ENCODE measurements at places on chromosomes 4 and X.

DNA sequence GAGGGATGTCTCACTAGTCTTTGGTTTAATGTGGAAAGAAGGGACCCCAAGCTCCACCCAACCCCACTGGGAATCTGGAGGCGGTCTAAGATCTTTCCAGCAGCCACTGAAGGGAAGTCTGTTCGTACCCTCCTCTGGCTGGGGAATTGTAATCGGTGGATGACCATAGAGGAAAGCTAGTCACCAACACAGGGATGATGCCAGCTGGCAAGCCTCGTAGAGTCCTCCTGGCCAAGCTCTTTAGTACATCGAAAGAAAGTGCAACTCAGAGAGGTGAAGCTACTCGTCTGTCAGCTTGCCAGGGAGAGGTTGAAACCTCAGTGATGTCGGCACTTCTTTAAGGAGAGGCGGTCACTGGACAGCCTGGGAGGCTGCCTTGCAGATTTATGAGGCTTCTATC, 58.7 kb downstream of the MAMLD1 start:
- DNase-seq: no peak

DNA sequence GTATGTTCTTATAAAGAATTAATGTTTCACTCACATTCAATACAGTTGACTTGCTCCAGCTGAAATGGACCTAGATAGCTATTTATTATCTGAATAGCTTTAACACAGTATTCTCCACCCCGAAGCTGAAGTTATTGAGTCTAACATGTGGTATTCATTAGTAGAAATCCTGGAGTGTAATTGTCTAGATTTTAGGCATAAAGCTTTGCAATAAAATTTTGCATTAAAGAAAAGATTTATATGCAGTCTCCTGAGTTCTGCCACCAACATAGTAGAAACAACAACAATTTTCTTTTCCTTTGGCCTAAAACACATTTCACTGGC, 90.2 kb upstream of the DCLK2 start:
- DNase-seq: no peak

DNA sequence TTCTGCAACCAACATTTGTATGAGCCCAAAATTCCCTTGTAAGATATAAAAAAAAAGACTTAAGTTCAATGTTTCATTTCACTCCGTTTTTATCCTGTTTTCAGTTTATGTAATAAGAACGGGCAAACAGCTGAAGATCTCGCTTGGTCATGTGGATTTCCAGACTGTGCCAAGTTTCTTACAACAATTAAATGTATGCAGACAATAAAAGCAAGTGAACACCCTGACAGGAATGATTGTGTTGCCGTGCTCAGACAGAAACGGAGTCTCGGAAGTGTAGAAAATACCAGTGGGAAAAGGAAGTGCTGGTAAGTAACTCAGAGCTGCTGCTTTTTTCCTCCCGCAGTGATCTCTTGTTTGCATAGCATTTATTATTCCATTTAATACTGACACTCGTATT, 2.8 kb downstream of the ANKRD37 start:
- no peak for DNase-seq

- DNase-seq: no peak
Measured at GRCh38 chr4:188043154-188043553, 47.6 kb downstream of the ZFP42 start.

GRCh38 chrX:8879750-8880149, 78.6 kb upstream of the FAM9A start:
- DNase-seq: no peak

DNA sequence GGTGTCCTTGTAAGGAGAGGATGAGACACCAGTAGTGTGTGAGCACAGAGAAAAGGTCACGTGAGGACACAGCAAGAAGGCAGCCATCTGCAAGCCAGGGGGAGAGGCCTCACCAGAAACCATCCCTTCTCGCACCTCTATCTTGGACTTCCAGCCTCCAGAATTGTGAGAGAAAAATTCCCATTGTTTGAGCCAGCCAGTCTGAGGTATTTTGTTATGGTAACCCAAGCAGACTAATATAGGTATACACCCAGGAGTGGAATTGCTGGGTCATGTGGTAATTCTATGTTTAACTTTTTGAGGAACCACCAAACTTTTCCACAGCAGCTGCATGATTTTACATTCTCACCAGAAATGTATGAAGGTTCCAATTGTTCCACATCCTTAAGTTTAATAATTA, 25.6 kb downstream of the ZDHHC9 start:
- DNase-seq: no peak

Measured in COLO829 (cell line).